ENCODE measurements at places on chromosomes 16 and 17.
A peak's percentile ranks its signal among the peaks of the same experiment; 100 is the strongest.

DNA sequence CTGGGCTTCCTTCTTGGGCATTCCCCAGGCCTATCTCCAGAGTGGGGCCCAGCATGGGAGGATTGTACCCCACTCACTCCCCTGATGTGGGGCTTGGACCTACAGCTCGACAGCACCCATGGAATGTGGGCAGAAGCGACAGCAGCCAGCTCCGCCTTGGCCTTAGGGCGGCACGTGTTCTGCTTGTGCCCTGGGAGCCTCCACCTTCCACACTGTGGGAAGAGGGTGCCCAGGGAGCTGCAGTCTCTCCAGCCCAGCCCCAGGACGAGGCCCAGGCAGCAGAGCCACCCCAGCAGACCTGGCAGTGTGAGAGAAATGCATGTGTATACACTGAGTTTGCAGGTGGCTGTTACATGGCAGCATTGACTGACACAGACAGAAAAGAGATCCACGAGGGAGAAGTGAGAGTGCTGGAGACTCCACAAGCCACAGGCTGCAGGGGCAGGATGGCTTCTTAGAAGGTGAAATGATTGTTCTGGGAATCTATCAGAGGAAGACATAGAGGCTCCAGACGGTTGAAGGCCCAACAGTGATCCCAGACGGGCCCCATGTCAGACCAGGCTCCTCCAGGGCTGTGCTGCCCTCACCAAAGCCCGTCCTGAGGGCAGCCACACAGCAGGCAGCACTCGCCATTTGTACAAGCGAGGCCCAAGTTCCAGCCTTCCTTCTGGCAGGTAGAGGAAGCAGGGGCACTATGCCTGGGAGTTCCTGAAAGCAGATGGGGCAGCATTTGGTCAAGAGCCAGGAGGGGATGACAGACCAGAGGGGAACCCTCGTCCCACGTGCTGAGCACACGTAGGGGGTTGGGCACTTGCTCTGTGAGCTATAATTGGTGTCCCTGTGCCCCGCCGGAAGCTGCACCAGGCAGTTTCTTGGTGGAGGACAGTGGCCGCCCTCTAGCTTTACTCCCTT is 2.8 kb upstream of the DNASE1 start:
- DNase-seq, result no peak

DNA sequence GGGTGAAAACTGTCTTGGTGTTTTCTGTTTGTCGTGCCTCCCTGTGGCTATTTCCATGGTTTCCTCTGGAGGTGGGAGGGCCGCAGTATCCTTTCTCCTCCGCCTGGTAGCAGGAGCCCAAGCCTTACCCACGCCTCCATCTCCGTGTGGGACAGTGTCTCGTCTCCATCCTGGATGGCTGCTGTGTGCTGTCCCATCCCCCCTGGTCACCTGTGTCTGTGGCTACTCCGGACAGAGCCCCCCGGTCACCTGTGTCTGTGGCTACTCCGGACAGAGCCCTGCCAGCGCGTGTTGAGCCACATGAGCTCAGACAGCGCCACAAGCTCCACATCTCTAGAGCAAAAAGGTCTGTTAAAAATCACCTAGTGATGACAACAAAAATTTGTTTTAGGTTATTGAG is 198.2 kb upstream of the CHMP6 start:
- no peak for DNase-seq

GRCh38 chr17:66595893-66596292 is 239.0 kb upstream of the CACNG5 start:
- no peak for DNase-seq

DNA sequence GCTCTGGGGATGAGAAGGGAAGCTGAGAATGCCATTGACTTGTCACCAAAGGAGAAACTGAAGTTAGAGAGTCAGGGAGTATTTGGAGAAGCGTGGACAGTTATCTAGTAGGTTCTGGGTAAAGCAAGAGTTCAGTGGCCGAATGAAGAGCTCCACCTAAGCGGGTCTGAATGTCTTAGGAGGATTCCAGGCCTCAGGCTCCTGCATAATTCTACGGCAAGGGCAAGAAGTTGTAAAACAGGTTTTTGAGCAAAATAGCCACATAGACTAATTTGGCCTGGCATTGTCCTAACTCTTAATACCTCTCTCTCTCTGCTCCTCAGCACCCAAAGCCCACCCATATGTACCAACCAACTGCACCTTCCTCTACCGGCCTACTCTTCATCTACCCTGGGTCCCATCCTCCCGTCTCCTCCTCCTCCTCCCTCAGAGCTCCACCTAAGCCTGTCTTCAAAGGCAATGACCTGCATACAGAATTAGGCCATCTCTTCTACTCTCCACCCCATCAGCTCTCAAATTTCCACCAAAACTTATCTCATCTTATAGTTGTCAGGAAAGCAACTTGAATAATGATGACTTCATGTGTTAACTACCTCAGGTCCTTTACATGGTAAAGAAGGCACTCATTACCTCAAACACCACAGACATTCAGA is 42.0 kb upstream of the KCNJ2 start:
- DNase-seq, result peak; percentile 47

DNA sequence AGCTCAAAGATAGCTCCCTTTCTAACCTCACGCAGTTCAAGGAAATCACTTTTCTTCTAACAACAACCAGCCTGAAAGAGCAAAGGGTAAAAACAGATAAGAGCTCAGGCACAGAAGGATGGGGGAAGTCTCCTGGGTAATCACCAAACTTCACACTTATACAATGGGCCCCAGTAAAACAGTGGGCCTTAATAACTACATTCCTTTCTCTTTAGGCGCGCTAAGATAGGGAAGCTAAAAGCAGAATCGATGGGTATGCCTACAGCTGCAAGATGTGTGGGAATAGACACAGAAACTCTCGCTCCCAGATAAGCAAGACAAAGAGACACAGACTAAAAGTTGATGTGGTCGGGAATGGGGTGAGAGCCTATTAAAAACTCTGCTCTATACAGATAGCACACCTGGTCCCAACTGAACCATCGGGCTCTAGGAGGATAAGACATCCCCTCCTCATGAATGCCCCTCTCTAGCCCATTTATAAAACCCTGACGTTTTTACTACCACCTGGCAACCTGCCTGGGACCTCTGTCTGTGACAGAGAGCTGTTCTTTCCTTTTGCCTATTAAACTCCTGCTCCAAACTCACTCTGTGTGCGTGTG is 826 bp downstream of the LYZL6 start:
- no peak for DNase-seq

DNA sequence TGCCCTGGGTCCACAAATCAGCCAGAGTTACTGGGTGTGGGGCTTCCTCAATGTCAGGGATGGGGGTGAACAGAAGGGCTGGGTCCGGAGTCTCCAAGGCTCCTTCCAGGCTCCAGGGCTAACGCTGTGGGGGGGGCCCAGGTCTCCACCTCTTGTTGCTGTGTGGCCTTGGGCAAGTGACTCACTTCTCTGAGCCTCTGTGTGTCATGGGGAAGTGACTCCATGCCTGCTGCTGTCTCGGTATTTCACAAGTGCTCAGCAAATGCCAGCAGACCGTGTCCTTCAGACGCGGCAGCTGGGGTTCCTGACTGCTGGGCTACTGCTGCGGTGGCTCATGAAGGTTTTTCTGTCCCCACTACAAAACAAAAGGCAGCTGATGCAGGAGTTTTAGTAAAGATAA is 26.6 kb downstream of the JPH3 start:
- DNase-seq, result no peak

DNA sequence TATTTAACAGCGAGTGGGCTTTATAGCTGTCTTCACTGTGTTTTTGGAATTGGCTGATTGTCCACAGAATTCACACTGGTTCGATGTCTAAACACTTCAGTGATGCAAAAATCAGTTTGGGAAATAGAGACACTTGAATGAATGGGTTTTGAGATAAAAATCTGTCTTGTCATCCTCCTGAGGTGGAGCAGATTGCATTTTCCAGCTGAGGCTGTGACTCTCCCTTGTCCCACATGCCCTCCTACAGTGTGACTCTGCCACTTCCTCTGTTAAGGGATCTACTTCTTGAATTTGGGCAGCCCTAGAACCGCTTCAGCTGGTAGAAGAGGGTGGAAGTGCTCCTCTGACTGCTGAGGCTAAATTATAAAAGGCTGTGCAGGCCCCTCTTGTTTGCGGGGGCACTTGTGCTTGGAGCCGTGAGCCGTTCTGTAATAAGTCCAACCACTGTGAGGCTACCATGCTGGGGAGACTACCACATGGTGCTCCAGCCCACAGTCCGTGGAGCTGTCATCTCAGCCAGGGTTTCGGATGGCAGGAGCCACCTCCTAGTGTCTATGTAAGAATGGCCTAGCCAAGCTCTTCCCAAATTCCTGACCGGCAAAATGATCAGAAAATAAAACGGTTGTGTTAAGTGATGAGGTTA is 175.9 kb downstream of the SPECC1 start:
- no peak for DNase-seq

DNA sequence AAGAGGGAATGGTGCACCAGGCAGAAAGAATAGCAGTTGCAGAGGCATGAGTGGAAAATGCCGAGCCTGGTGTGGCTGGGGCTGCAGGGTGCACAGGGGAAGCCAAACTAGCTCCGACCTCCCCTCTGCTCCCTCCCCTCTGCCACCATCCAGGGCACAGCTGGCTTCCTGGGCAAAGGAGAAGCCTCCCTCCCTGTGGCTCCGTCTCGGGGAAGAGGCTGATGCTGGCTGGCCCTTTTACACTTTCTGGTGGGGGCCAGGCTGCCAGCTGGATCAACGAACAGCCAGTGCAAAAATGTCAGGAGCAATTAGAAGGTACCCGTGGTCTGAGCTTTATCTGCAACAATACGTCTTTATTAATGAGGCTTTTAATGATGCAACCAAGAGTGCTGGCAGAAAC is 37.1 kb upstream of the KCNJ12 start:
- DNase-seq, result no peak

DNA sequence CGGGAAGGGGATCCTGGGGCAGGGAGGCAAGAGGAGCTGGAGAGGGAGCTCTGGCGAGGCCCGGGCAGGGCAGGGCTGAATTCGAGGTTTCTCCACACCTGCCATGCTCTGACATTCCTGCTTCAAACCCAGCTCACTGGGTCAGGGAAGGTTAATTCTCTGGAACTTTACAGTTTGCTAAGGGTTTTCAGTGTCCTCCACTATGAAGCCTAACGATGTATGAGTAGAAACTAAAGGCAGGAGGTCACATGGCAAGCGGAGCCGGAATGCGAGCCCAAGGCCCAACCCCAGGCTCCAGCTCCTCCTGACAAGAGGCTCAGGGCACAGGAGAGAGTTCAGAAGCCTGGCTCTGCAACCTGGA is 29.2 kb downstream of the DCAKD start:
- DNase-seq, result no peak

GRCh38 chr16:1290860-1291575 is 18.4 kb upstream of the UBE2I start:
- no peak for DNase-seq

- no peak for DNase-seq
These were observed 55.5 kb upstream of the DLX4 start for GRCh38 chr17:49913226-49914095.

GRCh38 chr16:67790071-67790470 is 16.3 kb downstream of the RANBP10 start:
- DNase-seq, result no peak

DNA sequence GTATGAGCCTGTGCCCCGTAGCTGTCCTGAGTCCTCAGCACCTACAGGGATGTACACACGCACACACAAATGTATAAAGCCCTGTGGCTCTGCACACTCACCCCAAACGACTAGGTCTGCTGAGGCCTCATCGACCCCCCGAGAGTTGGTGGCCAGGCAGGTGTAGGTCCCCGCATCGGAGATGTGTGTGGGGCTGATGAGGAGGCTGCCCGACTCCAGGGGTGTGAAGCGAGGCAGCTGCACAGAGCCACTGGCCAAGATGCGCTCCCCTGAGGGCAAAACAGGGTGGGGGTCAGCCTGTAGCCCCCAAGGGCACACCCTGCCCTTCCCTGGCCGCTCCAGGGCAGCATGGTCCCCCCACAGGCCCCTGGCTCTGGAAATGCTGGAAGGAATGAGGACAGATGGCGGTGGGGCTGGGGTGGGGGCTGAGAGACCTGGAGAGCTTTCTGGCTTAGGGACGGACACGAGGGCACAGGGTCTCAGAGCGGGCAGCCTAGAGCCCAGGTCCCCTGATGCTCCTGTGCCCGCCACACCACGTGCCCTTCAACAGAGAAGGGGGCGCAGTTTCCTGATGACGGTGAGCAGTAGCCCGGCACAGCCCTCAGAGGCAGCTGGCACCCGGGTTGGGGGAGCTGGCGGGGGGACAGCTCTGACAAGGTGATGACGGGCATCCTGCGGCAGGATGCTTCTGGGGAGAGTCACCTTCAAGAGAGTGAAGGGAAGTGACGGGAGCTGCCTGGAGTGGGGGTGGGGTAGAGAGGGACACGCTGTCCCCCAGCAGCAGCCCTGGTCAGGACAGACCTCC is 119.8 kb upstream of the CDC42EP4 start:
- DNase-seq, result no peak

GRCh38 chr17:4724650-4725049 is 6.6 kb upstream of the MED11 start:
- DNase-seq, result no peak

DNA sequence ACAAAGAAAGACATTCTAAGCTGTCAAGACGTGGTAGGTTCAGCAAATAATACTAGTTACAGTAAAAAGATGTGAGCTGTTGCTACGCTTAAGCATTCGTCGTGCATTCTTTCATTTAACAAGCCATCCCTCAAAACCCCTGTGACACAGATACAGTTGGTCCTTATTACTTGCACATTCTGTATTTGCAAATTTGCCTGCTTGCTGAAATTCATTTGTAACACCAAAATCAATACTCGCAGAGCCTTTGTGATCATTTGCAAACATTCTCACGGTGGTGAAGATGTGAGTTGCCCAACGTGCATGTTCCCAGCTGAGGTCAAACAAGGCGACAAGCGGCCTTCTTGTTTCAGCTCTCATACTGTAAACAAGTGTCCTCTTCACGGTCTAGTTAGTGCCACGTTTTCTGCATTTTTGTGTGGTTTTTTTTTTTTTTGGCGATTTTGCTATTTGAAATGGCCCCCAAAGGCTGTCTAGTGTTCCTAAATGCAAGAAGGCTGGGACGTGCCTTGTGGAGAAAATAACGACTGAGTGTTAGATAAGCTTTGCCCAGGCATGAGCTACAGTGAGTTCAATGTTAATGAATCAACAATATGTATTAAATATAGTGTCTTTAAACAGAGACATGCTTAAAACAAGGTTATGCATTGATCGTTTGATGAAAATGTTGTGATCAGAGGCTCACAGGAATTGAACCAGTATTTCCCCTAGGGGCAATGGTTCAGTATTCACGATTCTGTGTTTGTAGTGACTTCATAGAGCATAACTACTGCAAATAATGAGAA is 84.1 kb downstream of the RAB11FIP4 start:
- DNase-seq, result no peak

GRCh38 chr17:59558953-59559352 is 6.5 kb upstream of the DHX40 start:
- DNase-seq, result no peak

DNA sequence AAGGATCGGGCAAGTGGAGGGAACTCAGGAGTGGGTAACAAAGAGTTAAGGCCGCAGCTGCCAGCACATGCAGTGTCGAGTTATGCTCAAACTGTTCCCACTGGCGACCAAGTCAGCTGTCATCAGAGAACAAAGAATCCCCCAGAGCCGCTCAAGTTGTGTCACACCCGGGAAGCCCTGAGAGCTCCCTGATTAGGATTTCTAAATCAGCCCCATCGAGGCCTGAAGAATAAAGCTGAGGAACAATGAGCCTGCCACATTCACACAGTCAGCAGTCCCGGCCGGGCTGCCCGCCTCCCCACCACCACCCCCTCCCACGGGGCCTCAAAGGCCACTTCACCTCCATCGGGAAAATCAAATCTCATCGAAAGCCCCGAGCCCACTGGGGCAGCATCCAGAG is 84.5 kb downstream of the SOX9 start:
- no peak for DNase-seq

GRCh38 chr16:56977823-56978430 is 11.4 kb upstream of the NLRC5 start:
- no peak for DNase-seq

All from breast epithelium (tissue), 4 donors.